Peyer's patch (tissue), 4 donors: ENCODE measurements at places on chromosomes 1 and 21. TPM values are rescaled to one million over a fixed set of nuclear protein-coding genes. Genes with fewer than 3 reads are reported as not detected.

- no peak for DNase-seq
These were observed 935 bp upstream of the COG2 start for GRCh38 chr1:230641346-230641745.

DNA sequence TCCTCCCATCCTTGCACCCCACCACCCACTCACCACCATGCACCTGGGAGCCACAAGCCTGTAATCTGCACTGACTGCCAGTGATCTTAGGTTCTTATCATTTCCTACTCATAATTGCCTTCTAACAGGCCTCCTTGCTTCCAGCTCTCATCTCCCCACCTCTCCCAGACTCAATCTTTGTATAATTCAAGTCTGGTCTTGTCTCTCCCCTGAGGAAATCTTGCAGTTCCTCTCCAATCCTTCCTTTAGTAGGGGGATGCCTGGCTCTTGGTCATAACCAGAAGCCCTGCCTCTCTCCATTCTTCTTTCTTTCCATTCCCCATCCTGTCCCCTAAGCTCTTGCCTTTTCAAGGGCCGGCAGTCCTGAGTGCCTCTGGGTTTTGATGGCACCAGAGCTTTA lies 27.8 kb downstream of the PIGM start:
- DNase-seq, result no peak

GRCh38 chr1:10236405-10237156 lies 26.2 kb downstream of the KIF1B start:
- no peak for DNase-seq

- DNase-seq, result no peak
These were observed 18.5 kb downstream of the CHAF1B start for GRCh38 chr21:36403713-36404112.

DNA sequence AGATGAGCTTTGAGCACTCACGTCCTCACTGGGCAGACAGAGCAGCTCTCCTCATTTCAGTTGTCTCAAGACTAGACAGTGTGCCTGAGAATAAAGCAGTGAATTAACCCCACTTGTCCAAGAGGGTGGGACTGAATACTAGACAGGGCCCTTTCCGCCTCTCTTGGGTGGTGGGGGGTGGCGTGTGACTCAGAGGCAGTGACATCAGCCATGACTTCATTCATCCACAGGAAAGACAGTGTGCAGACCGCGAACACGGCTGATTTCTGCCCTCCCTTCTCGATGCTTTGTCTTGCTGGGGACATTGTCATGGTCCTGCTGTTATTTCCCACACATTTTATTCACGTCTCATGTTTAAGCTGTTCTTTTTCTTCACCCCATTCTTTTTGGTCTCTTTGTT lies 64.9 kb downstream of the FGGY start:
- DNase-seq, result no peak

- no peak for DNase-seq
These were observed 12.7 kb downstream of the INSL5 start for GRCh38 chr1:66788231-66788939.

- DNase-seq, result no peak
These were observed 17.1 kb upstream of the FMO4 start for GRCh38 chr1:171296897-171297296.

DNA sequence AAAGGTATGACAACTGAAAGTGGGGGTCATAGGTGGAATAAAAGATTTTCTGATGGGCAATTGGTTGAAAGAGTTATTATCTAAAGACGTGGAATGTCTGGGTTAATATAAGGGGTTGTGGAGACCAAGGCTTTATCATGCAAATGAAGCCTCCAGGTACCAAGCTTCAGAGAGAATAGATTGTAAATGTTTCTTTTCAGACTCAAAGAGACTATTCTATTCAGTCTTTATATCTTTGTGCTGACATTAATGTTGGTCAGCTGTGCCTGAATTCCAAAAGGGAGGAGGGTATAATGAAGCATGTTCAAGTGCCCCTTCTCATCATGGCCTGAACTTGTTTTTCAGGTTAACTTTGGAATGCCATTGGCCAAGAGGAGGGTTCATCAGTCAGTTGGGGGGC lies 145.3 kb downstream of the SETD4 start:
- DNase-seq, result no peak

- no peak for DNase-seq
These were observed 326.7 kb downstream of the PAPPA2 start for GRCh38 chr1:176789571-176790090.

GRCh38 chr1:110087812-110088738 lies 17.6 kb upstream of the ALX3 start:
- peak; percentile 35 for DNase-seq

GRCh38 chr1:61749574-61749973 lies 7.3 kb downstream of the PATJ start:
- no peak for DNase-seq

ITLN1 gene
- 45.0 TPM for total RNA-seq

KANK4 gene
- total RNA-seq, result not detected

LY9 gene
- total RNA-seq, result 5.4 TPM

LRP8 gene
- 4.5 TPM for total RNA-seq

SAMSN1 gene
- total RNA-seq, result 56.1 TPM

CFHR5 gene
- not detected for total RNA-seq

C1orf105 gene
- not detected for total RNA-seq

LCE2C gene
- total RNA-seq, result not detected

OR2T33 gene
- total RNA-seq, result not detected

NTMT2 gene
- not detected for total RNA-seq

YBX1 gene
- 236 TPM for total RNA-seq

PIAS3 gene
- 18.8 TPM for total RNA-seq

VPS72 gene
- total RNA-seq, result 21.5 TPM

CTSE gene
- total RNA-seq, result 3.6 TPM

SELL gene
- not detected for total RNA-seq

ECM1 gene
- total RNA-seq, result 1.4 TPM

CCDC30 gene
- 8.3 TPM for total RNA-seq

MNDA gene
- 0.94 TPM for total RNA-seq
